ENCODE measurements at places on chromosomes 11 and 22.

GRCh38 chr11:131686836-131687235 lies 316.4 kb downstream of the NTM start:
- DNase-seq = no peak

DNA sequence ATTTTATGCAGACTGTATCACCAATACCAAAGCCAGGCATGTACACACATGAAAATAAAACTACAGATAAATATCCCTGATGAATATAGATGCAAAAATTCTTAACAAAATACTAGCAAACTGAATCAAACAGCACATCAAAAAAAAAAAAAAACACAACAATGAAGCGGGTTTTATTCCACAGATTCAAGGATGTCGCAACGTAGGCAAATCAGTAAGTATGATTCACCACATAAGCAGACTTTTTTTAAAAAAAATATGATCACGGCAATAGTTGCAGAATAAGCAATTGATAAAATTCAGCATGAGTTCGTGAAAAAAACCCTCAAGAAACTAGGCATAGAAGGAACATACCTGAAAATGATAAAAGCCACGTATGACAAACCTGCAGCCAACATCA lies 21.3 kb downstream of the OR51F1 start:
- no peak for DNase-seq

DNA sequence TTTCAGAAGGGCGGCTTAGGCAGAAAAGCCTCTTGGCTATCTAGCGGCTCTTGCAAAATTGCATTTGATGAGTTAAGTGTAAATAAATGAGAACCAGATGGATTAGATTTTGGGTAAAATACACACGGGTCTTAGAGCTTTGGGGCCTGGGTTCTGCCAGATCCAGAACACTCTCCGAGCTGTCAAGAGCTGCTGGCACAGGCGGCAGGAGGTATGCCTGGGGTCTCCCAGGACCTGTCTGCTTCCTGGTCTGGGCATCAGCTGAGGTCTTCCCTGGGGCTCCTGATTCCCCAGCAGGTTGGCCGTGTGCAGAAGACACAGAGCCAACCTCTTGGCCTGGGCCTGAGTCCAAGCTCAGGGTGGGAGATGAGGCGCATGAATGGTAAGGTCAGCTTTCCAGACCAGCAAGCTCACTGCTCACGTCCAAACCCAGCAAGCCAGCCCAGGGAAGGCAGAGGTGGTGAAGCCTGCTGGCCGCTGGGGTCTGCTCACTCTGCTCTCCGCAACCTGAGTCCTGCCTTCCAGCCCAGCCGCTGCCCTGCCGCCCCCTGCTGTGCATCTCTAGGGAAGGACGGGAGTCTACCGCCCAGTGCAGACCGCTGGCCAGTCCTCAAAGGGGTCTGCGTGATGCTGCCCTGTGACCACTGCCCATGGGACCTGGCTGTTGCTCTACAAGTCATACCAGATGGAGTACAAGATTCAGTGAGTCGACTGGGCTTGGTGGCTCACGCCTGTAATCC lies 44.9 kb downstream of the SCUBE1 start:
- DNase-seq = no peak

GRCh38 chr22:49286181-49286760 lies 541.4 kb downstream of the BRD1 start:
- DNase-seq = no peak

DNA sequence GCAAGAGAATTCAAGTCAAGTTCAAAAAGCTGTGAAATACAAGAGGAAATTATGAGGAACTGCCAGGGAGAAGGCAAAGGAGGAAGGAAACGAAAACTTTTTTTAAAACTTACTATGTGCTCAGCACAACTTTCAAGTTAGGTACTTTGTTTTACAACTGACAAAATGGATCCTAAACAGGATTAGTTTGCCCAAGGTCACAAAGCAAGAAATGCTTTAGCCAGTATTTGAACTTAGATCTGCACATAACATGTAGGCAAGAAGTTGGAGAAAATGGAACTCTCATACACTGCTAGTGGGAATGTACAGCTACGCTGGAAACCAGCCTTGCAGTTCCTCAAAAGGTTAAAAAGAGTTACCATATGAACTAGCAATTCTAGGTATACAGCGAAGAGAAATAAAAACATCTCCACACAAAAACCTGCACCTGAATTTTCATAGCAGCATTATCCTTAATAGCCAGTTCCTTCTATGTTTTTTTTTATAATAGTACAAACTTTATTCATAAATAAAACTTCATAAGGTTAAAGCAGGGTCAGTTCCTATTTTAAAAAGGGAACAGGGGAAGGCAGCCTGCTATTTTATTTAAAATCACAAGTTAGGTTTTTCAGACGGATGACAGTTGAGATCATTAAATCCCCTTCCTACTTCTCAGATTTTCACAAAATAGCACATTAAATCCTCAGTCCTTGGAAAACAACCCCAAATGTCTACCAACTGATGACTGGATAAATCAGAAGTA lies 19.2 kb downstream of the DDX6 start:
- no peak for DNase-seq

GRCh38 chr11:74169738-74170458 lies 904 bp downstream of the C2CD3 start:
- no peak for DNase-seq

GRCh38 chr11:68552542-68552941 lies 92.0 kb downstream of the PPP6R3 start:
- no peak for DNase-seq

DNA sequence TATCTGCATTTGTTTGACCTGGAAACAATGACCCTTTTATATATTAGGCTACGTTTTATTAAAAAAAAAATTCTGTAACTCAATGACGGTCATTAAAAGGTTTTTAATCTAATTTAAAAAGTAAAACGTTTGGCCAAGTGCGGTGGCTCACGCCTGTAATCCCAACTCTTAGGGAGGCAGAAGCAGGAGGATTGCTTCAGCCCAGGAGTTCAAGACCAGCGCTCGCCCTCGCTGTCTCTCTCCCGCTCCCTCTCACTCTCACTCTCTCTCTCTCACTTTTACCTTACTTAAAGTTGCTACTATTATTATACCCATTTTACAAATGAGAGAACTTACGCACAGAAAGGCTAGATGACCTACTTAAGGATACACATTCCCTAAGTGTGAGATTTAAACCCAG lies 814 bp upstream of the NARS2 start:
- no peak for DNase-seq

GRCh38 chr11:61917334-61918109 lies at the start of gene RAB3IL1:
TSS of gene RAB3IL1 (minus strand) at chr11:61917566. CDS start at chr11:61917367, 199 bp downstream.
- peak; percentile 66 for DNase-seq

DNA sequence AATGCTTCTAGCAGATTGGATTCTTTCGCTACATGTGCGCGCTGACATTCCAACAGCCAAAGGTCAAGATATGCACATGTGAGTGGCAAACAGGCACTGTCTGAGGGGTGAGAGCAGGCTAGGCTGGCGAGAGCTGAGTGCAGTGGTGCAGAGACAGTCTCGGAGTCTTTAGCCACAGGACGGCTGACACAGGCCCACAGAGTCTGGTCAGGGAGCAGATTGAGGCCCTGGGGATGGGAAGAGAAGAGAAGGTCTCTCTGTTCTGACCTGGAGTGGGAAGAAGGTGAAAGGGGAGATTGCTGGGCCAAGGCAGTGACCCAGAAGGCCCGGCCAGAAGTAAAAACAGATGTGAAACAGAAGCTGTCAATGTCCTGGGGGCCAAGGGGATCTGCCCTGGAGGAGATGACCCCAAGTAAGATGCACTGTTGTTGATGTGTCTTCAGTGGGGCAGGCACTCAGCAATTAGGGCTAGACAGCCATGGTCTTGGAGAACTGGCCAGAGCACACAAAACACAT lies 197.8 kb downstream of the ETS1 start:
- DNase-seq = no peak

DNA sequence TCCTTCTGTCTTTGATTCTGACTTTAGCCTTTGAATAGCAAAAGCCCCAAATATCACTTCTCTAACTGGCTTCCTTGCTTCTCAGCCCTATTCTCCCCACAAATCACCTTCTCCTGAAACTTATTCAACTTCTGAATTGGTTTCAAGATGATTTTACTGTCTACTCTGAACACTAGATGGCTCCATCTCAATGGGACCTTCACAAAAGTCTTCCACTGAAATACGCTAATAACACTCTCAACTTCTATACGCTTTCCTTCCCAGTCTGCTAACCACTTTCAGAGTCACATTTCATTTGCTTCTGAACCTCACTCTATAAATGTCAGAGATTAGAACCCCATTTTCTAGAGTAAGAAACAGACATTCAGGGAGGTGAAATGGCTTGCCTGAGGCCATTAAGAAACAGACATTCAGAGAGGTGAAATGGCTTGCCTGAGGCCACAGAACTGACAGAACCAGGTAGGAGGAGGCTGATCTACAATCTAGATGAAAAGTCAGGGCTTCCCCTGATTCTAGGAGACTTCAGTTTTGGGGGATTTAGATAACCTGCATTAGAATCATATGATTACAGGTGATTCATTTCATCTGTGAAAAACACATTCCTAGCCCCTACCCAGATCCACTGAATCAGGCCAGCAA lies 20.6 kb downstream of the MORC2 start:
- DNase-seq = peak; percentile 46

GRCh38 chr11:128467610-128468041 lies 119.7 kb downstream of the ETS1 start:
- DNase-seq = peak; percentile 43

- no peak for DNase-seq
Measured at GRCh38 chr11:131385763-131386390, 15.5 kb downstream of the NTM start.

DNA sequence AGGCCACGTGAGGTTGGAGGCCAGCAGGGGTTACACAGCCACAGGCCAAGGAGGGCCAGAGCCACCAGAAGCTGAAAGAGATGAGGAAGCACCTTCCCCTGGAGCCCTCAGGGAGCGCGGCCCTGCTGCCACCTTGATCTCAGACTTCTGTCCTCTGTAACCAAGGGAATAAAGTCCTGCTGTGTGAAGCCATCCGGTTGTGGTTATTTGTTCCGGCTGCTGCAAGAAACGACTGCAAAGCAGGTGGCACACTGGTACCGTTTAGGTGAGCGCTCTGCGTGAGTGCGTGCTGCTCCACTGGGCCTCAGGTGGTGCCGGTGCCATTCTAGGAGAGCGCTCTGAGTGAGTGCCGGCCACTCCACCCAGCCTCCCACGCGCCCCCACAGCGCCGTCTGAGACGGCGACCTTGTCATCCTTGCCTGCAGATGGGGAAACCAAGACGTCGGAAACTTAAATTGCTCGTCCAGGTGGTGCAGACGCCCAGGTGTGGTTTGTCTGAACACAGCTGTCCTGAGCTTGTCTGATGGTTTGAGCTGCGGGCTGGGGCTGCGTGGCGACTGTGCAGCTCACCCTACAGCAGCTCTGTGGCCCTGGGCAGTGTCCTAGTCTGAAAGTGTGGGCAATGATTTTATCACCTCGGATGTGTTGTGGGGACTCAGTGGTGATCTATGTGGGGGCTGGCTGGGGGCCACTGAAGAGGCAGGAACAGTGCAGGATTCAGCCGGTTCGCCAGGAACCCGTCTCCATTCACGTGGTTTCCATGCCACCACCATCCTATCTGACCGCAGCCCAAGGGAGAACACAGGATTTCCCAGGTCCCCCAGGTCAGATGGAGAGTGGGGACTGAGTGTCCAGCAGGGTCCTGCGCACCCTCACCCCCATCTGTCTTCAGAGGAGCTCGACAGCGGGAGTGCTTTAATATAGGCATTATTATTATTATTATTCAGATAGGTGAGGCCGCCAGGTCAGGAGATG lies 4.6 kb upstream of the MRGPRG start:
- DNase-seq = no peak

DNA sequence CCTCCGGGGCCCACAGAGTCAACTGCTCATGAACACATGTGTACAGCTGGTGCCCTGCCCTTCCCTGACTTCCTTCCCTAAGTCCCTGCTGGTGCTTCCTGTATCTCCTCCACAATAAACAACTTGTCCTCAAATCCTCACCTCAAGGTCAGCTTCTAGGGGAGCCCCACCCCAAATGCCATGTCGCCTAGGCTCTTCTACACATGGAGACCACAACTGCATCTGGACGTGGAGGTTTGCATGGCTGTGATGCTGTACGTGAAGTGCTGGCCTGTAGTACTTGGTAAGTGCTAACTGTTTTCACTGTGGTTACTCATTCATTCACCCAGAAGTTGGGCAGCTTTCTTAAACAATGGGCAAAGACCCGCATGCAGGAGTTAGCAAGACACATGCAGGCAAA lies 359.5 kb downstream of the SHANK2 start:
- DNase-seq = no peak

GRCh38 chr11:97107604-97108003 lies 717.8 kb downstream of the JRKL start:
- DNase-seq = no peak

- DNase-seq = no peak
Measured at GRCh38 chr22:20905415-20906386, 11.5 kb upstream of the CRKL start.

DNA sequence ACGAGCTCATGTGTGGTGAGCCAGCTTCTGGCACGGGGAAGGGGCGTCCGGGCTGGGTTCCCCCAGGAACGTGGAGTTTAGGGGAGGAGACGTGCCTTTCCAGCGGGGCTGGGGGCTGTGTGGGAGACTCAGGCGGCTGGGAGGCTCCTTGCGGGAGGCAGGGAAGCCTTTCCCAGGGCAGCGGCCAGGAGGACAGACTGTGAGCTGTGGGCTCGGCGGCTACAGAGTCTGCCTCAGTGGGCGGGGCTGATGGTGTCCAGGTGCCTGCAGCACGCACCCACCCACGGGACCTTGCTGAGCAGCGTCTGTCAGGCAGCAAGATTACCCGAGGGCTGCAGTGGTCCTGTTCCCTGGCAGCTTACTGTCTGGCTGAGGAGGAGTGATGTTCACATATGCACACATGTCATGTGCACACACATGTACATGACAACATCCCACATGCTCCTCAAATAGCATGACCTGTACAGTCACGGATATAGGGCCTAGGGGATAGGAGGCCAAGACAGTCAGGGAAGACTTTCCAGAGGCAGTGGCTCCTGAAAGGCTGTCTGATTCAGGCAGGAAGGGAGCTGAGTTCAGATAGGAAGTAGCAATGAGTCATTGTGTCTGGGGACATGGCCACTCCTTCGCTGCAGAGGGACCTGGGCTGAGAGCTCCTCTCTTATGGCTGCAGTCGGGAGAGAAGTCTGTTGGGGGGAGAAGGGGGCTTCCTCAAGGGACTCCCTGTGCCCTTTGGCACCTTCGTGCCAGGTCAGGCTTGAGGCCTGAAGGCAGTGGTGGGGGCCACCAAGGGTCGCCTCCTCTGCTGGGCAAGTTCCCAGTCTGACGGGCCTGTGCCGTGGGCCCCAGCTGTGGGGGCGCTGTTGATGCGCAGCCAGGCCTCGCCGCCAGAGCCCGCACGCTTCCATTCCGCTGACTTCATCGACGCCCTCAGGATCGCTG lies 23.3 kb upstream of the PPP6R3 start:
- peak; percentile 37 for DNase-seq

DNA sequence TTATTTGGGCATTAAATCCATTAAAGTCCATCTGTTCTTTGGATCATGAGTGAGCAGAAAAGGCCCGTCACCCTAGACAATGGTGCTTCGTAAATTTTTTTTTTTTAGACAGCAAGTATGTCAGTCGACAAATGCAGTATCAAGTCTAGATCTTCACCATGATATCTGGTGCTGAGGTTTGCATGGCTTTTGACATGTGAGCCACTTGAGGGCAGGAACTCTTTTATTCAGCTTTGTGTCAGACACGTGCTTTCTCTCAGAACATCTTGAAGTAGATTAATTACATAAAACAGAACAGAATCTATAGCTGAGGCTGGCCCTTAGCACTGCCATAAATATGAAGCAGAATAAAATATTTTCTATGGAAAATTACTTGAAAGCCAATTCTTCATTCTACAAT lies 62.9 kb upstream of the CARD18 start:
- no peak for DNase-seq

- DNase-seq = no peak
Measured at GRCh38 chr11:12007769-12008737, at the start of gene DKK3. TSS of gene DKK3 (minus strand) at chr11:12008626. CDS start at chr11:12008582, 44 bp downstream.
